ENCODE measurements at places on chromosomes 6 and 20. TPM values are rescaled to one million over a fixed set of nuclear protein-coding genes. Genes with fewer than 3 reads are reported as not detected.

The DNMT3B gene
- 1.3 TPM for total RNA-seq

GRCh38 chr20:58449681-58450221, 60.7 kb downstream of the VAPB start:
- H3K4me3 ChIP-seq: no peak overlapping the region
- DNase-seq: no peak
- 0 out of 2 replicates have a peak, but pooled peaks cover 1% of the 10 kb centered on the region for H3K4me1 ChIP-seq
- no peak overlapping the region for H3K27ac ChIP-seq

The POM121L2 gene
- total RNA-seq: not detected

DNA sequence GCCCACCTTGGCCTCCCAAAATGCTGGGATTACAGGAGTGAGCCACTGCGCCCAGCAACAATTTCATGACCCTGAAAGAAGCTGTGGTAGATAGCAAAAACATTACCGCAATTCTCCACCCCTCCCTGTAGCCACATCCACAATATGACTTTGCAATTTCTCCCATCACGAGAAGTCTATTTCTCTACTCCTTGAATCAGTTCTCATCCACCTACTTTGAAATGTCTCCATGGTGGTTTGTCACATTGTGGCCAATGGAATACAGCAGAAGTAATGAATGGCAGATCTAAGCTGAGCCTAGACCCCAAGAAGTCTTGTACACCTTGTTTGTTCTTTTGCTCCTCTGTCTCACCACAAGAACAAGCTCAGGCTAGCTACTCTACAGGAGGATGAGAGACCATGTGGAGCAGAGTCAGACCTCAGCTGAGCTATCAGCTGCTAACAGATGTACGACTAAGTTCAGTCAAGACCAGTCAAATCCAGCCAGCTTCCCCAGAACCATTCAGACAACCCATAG, 6.3 kb downstream of the OXT start:
- peaks cover 42% of the 10 kb centered on the region for H3K27me3 ChIP-seq
- DNase-seq: no peak
- H3K4me1 ChIP-seq: no peaks in the 10 kb centered on the region
- H3K36me3 ChIP-seq: no peaks in the 10 kb centered on the region
- H3K4me3 ChIP-seq: no peak overlapping the region

The DPPA5 gene
- total RNA-seq: not detected

GRCh38 chr6:69994251-69994650, 127.9 kb downstream of the COL19A1 start:
- no peaks in the 10 kb centered on the region for H3K27me3 ChIP-seq
- DNase-seq: no peak
- no peak overlapping the region for H3K27ac ChIP-seq
- H3K36me3 ChIP-seq: no peaks in the 10 kb centered on the region
- no peak overlapping the region for H3K4me3 ChIP-seq

The WFDC5 gene
- not detected for total RNA-seq

DNA sequence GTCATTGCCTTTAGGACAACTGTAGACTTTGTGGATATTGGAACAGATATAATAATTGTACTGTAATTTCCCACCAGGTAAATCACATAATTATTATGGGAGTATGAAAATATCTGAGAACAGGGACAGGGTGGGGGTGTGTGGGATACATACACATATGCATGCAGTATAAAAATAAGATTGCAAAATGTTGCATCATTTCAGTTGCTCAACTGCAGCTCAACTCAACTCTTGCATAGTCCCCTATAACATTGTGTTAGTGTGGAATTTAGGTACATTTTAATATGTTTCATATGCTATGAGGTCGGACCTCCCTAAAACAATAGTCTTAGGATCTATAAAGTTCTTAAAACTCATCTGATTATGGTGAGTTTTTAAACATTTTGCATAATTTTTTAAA, 275.0 kb upstream of the FLRT3 start:
- no peak overlapping the region for H3K27ac ChIP-seq
- H3K36me3 ChIP-seq: no peaks in the 10 kb centered on the region
- H3K27me3 ChIP-seq: no peaks in the 10 kb centered on the region
- no peaks in the 10 kb centered on the region for H3K4me1 ChIP-seq
- H3K4me3 ChIP-seq: no peak overlapping the region

The SAMD3 gene
- total RNA-seq: 3.1 TPM

- peaks cover 6% of the 10 kb centered on the region for H3K4me1 ChIP-seq
- no peak for DNase-seq
- no peak overlapping the region for H3K27ac ChIP-seq
- H3K4me3 ChIP-seq: no peak overlapping the region
- H3K36me3 ChIP-seq: peaks cover 45% of the 10 kb centered on the region
Measured at GRCh38 chr6:36610041-36610955, 16.1 kb downstream of the SRSF3 start.

DNA sequence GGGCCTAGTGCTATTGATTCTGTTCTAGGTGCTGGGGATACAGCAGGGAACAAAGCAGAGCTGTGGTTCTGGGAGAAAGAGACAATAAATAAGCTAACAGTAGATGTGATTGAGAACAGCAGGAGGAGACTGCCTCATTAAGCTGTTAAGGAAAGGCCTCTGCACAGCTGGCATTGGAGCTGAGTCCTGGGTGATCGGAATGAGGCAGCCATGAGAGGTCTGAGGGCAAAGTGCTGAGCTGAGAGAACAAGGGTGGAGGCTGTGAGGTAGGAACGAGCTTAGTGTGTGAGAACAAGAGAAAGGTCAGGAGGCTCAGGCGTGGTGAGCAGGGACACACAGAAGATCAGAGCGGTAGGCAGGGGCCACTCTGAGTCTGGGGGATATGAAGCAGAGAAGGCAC, 18.3 kb downstream of the DDX27 start:
- no peak overlapping the region for H3K27ac ChIP-seq
- DNase-seq: no peak
- H3K4me3 ChIP-seq: no peak overlapping the region

GRCh38 chr6:76451926-76452709, 379.7 kb upstream of the IMPG1 start:
- no peaks in the 10 kb centered on the region for H3K36me3 ChIP-seq
- no peak overlapping the region for H3K4me3 ChIP-seq
- DNase-seq: no peak
- no peaks in the 10 kb centered on the region for H3K4me1 ChIP-seq

GRCh38 chr6:2435323-2435722, 189.9 kb upstream of the GMDS start:
- H3K36me3 ChIP-seq: no peaks in the 10 kb centered on the region
- H3K27ac ChIP-seq: no peak overlapping the region
- peaks cover 20% of the 10 kb centered on the region for H3K4me1 ChIP-seq
- no peak overlapping the region for H3K4me3 ChIP-seq
- DNase-seq: no peak

DNA sequence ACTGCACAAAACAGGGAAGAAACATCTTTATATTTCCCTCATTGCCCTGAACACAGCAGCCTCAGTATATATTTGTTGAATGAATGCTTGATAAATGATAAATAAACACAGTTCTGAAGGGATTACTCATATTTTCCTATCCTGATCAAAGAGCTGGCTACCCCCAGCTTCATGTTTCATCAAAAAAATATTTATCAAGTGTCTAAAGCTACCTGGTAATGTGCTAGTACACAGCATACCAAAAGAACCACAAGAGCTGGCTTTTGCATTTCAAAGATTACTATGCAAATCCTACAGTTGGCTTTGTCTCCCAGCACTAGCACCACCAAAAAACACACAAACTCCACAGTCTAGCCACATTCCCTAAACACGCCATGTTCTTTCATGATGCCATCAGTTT, 130.0 kb downstream of the BTBD9 start:
- H3K27me3 ChIP-seq: no peaks in the 10 kb centered on the region
- no peaks in the 10 kb centered on the region for H3K36me3 ChIP-seq
- no peak overlapping the region for H3K4me3 ChIP-seq
- 0 out of 2 replicates have a peak overlapping the region, but pooled peaks have one; percentile 34 for H3K27ac ChIP-seq
- DNase-seq: peak; percentile 75
- H3K4me1 ChIP-seq: peaks cover 8% of the 10 kb centered on the region

Measured in IMR-90 (cell line).